ENCODE measurements at places on chromosomes 13 and 19.

DNA sequence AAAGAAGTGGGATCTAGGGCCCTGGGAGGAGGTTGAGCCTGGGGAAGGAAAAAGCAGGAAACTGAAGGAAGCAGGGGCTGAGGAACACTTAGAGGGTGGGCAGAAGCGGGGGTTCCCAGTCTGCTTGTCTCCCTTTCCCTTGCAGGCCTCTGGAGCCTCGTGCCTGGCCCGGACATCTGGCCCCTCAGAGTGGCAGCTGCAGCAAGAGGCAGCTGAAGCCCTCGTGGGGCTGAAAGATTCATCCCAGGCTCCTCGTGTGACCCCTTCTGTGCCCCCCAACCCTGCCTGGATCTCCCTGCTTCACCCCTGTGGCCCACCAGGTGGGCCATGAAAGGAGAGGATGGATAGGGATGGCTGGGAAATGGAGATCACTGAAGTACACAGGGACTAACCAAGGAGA, 5.5 kb downstream of the DMRTC2 start:
- DNase-seq: no peak

- no peak for DNase-seq
Measured at GRCh38 chr13:38417727-38418126, 68.1 kb downstream of the UFM1 start.

- DNase-seq: no peak
Measured at GRCh38 chr13:75797239-75797638, 161.1 kb downstream of the LMO7 start.

- no peak for DNase-seq
Measured at GRCh38 chr13:97397267-97397666, 36.7 kb upstream of the RAP2A start.

DNA sequence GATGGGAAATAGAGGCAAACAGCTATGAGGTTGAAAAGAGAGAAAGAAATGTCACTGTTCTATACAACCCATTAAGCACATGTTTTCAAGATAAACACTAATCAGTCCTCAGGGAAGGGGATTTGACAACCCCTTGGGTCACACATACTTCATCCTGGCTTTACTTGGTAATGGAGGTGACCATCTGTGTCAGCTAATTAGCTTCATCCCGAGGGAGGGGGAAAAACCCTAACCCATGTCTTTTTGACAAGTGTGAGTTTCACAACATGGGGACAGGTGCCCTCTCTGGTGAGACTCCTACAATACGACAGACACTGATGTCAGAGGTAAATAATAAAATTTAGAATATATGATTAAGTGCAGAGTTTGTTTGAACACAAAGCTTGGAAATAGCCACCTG, 43.1 kb downstream of the ZNF611 start:
- DNase-seq: no peak

- DNase-seq: no peak
Measured at GRCh38 chr19:1665565-1666047, 13.2 kb upstream of the TCF3 start.

Measured in femur (tissue), 1 donor.